ENCODE measurements at places on chromosomes 5 and 9.
A peak's percentile ranks its signal among the peaks of the same experiment; 100 is the strongest.

GRCh38 chr9:123651871-123652270 lies 278.1 kb downstream of the DENND1A start:
- no peak for DNase-seq

GRCh38 chr5:132629230-132629944 lies 28.6 kb upstream of the IL13 start:
- DNase-seq, result no peak

DNA sequence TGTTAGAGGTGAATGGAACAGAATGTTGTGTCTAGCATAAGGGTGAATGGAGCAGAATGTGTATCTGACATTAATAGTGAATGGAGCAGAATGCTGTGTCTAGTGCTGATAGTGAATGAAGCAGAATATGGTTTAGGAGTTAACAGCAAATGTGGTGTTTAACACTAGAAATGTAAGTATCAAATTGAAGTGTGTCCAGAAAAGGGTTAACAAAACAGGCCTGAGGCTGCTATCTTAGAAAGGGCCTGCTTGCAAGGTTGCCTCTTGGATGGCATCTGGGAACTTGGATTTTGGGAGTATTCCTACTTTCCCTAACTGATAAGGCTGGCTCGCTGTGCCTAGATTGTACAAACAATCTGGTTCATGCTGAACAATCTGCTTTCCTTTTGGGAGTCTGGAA lies 76.1 kb downstream of the G3BP1 start:
- no peak for DNase-seq

DNA sequence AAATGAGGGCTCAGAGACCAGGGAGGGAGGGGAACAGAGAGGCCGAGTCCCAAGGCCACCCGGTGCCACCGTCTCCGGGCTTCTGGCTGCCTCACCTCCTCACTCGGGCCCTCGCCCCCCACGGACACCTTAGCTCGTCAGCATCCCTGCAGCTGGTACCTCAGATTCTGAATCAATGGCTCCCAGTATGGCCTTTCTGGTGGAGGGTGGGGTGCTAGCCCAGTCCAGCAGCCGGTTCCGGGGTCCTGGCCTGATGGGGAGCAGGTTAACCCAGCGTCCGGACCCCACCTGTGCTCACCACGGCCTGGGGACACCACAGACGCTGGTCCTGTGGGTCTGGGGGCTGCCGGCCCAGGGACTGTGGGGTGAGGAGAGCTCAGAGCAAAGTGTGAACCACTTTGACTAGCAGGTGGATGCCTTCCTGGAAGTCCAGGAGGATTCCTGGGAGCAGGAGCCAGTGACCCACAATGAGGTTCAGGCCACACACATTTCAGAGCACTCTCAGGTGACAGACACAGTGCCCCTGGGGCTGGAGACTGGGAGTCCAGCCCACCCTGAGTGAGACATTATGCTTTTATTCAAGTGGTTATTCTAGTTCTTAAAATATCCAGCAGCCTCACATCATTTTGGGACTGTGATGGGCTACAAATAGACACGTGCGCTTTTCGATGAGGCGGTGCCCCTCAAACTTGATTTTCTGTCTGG lies 53.3 kb downstream of the AHRR start:
- peak; percentile 12 for DNase-seq

GRCh38 chr5:139837711-139838380 lies 42.2 kb downstream of the PSD2 start:
- no peak for DNase-seq

GRCh38 chr5:114387433-114387832 lies 25.6 kb downstream of the KCNN2 start:
- DNase-seq, result no peak

DNA sequence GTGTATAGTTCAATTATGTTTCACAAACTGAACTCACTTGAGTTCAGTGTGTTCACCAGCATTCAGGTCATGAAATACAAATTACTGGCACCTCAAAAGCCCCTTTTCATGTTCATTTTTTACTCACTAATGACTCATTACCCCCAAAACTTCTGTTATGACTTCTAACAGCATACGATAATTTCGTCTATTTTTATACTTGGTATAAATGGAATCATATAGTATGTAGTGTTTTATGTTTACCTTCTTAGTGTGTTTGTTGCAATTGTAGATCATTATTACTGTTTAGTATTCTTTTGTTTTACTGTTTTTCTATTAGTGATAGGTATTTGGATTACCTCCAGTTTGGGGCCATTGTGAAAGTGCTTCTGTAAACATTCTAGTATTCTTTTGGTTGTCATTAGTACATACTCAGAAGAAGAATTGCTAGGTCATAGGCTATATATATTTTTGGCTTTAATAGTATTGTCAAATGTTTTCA lies 33.4 kb downstream of the DDX4 start:
- no peak for DNase-seq

GRCh38 chr9:131690941-131691573 lies 48.8 kb downstream of the RAPGEF1 start:
- DNase-seq, result no peak

GRCh38 chr5:132459031-132459982 lies 31.3 kb downstream of the IRF1 start:
- DNase-seq, result no peak

DNA sequence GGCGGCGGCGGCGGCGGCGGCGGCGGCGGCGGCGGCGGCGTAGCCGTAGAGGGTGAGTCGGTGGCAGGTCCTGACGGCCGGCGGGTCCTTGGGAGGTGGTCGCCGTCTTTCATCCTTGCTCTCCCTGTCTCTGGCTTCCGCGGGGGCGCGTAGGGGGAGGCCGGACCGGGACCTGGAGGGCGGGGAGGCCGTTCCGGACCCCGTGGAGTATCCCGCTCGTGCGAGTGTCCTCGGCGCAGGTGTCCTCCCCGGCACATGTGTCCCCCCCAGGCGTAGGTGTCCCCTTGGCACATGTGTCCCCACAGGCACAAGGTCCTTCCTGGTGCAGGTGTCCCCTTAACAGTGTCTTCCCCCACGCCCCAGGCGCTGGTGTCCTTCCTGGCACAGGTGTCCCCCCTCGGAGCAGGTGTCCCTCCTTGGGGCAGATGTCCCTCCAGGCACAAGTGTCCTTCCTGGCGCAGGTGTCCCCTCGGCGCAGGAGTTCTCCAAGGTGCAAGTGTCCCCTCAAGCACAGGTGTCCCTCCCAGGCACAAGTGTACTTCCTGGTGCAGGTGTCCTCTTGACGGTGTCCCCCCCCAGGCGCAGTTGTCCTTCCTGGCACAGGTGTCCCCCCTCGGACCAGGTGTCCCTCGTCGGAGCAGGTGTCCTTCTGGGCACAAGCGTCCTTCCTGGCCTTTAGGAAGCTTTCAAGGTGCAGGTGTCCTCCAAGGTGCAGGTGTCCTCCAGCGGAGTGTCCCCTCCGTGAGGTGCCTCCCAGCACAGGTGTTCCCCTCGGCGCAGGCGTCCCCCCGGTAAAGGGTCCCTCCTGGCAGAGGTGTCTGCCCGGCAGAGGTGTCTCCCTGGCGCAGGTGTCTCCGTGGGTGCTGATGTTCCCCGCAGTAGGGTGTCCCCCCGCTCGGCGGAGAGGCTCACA lies 519 bp downstream of the EXOC3 start:
- no peak for DNase-seq

DNA sequence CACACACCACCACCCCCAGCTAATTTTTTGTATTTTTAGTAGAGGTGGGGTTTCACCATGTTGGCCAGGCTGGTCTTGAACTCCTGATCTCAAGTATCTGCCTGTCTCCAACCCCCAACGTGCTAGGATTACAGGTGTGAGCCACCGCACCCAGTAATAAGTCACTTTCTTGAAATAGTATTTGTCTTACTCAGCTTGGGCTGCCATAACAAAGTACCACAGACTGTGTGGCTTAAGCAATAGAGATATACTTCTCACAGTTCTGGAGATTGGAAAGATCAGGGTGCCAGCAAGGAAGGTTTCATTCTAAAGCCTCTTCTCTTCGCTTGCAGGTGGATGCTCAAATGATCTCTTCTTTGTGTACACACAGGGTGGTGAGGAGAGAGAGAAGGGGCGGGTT lies 99.8 kb downstream of the ARRDC3 start:
- no peak for DNase-seq

GRCh38 chr9:4491626-4491975 lies 1.3 kb downstream of the SLC1A1 start:
- peak; percentile 34 for DNase-seq

- no peak for DNase-seq
Measured at GRCh38 chr9:80158131-80158530, 586.4 kb downstream of the TLE4 start.

- no peak for DNase-seq
Measured at GRCh38 chr5:123263859-123264258, 159.3 kb downstream of the CEP120 start.

GRCh38 chr9:133507246-133507965 lies 17.4 kb downstream of the MYMK start:
- no peak for DNase-seq

DNA sequence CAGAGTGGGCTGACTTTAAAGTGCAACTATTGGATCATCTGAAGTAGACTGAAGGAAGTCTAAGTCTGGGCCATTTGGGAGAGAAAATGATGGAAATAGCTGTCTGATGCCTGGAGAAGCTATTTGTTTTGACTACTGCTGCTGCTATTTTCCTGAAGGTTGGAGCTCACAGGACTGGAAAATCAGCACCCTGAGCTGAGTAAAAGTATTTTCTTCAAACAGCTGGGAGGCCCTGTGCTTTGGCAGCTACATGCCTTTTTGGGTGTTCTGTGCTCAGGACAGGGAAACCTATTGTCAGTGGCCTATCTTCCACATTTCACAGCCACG lies 302.6 kb downstream of the ENC1 start:
- DNase-seq, result no peak

DNA sequence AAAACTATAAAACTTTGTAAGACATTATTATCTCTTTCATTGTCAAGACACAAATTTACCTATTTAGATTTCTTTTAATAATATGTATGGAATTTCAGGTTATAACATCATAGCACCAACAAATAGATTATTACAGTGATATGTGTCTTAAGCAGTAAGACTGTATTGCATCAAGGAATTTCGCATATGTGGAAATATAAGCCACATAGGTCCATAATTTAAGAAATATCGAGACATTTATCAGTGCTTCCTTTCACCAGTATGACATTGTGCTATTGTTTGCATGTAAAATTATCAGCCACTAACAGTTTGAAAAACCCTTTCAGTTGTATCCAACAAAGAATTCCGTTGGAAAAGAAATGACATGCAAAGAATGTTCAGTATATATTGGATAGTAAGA lies 186.7 kb upstream of the RASA1 start:
- DNase-seq, result no peak

- no peak for DNase-seq
Measured at GRCh38 chr5:1519631-1520210, 4.0 kb downstream of the LPCAT1 start.

DNA sequence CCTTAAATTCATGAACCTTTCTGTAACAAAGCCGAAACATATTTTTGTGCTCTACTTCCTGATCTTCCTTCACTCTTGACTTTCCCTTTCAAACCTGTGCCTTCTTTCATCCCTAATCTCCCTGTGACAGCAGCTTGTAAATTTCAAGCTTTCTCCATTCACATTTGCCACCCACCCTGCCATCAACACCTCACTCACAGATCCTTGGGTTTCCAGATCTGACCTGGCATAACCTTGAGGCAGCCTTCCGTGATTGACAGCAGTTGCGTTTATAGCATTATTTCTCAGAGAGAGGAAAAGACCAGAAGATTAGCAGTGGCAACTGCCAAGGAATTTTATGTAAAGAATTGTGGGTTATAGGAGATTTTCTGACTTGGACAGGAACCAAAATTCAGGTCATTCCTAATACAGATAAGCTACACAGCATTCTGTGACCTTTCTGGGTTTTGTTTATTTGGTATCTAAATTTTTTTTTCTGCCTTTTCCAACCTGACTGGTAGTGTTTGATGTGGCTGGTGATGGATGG lies 260.0 kb downstream of the NR2F1-AS1 start:
- DNase-seq, result no peak

DNA sequence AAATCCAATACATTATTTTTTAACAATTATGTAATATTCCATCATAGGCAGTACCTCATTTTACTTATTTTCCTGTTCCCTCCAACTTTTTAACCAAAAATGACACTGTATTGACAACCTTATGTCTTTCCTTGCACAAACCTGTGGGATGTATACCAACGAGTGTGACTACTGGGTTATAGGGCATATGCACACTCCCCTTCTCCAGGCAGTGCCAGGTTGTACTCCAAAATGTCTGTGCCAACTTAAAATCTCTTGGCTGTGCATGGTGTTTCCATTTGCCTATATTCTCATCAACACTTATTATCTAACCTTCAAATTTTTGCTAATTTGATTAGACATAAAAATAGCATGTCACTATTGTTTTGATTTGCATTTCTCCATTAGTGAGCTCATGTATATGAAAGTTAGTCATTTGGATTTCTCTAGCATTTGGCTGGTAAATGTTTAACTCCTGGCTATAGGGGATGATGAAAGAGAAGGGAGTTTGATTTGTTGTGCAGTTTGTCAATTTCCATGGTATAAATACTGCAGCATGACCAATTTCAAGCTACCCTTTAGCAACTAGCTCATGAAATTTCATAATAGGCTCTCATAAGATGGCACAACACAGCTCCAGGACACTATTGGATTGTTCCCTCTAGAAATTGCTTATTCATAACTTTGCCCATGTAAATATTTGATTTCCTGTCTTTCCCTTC lies 129.9 kb downstream of the BAAT start:
- no peak for DNase-seq

- no peak for DNase-seq
Measured at GRCh38 chr5:108382784-108383330, 959 bp upstream of the FBXL17 start.

DNA sequence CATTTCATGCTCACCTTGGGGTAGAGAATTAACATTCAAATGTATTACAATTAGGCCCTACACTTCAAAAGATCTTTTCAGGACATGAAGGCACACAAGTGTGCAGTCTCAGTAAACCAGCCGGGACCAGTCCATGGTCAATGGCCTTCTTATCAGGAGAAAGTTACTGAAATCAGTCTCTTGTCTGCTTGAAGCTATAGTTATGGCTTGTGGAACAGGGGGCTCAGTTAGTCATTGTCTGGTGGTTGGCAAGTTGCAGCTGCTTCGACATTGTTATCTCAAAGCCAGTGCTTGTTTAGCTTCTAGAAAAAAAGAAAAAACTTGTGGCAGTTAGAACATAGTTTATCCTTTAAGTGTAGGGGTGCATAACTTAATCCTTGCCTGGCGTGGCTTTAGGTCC lies 213.1 kb upstream of the ACO1 start:
- peak; percentile 68 for DNase-seq

DNA sequence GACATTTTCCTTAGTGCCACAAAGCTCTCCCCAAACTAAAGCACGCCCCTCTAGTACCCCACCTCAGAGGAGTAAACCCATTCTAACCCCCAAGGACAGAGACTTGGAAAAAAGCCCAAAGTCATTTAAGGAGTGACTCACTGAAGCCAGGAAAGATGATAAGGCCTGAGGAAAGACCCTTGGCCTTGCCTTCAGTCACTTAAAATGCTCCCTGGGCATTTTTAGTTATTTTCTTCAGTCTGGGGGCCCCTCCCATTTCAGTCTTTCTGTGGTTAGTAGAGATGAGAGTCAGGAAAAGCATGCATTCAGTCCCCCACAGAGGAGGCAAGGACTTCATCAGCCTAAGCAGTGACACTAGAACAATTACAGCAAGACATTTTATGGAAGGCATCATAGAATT lies 13.7 kb upstream of the TLX3 start:
- DNase-seq, result no peak
